ENCODE measurements at places on chromosomes 6 and 20.

DNA sequence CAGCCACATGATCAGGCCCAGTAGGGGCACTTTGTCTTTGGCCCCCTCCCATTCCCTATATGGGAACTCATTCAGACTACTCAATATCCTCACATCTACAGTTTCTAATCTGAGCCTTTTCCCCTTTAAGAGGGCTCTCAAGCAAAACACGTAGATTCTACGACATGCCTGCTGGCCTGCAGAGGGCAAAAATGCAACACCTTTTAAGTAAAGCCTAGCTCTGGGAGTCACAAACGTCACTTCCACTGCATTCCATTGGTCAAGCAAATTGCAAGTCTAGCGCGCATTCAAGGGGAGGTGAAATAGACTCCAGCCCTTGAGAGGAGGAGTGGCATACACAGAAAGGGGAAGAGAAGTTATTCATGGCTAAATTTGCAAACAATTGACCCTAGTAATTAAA, 70.6 kb downstream of the CDC40 start:
- no peak for DNase-seq

DNA sequence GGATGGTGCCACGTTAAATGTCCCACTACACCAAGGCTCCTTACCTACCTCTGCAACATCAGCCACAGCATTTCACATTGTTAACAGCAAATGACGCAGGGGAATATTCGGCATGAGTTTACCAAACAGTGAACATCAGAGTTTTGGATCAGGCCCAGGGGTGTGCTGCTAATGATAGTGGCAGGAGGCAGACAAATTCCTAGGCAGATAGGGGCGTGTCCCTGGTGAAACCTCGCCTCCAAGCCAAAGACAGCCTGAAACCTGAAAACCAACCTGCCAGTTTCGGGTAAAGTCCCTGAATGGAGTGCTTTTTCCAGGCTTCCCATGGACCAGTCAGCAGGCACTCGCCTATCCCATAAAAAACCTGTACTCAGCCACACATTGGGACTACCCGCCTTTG, 133.6 kb downstream of the SH3BGRL2 start:
- DNase-seq: no peak

DNA sequence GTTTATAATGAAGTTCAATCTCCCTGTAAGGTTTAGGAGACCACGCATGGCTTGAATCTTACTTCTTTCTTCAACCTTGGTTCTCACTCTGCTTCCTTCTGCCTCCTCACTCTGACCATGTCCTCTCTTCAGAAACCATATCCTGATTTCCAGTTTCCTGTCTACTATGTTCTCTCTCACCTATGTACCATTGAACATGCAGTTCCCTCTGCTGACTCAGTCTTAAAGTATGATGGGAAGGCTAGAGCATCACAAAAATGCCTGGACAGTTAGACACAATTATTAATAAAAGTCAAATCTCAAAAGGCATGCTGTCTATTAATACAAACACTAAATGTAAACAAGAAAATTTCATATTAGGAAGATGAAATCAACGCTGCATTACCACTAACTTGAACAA, 151.6 kb downstream of the PRKN start:
- no peak for DNase-seq

DNA sequence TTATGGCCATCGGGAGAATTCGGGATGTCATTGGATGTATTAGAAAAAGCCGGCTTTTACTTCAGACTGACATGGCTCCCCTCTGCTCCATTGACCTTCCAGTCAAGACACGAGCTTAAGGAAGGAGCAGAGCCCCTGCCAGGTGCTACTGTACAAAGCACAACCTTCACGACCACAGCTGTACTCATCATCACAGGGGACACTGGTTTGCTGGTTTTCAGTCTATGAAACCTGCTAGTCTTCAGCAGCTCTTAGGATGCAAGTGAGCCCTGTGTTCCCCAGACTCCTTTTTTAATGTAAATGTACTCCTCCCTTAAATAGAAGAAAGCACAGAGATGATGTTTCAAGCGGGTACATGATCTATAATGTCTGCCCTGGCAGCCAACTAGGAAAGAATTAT, 1.9 kb upstream of the TRAPPC3L start:
- no peak for DNase-seq

- DNase-seq: no peak
Observed at GRCh38 chr6:144027932-144028587, 20.0 kb upstream of the PLAGL1 start.

- DNase-seq: no peak
Observed at GRCh38 chr6:87837444-87837843, 135.4 kb upstream of the AKIRIN2 start.

- DNase-seq: no peak
Observed at GRCh38 chr20:50582092-50582491, 71.9 kb downstream of the PTPN1 start.

GRCh38 chr20:32332614-32333013, 25.5 kb upstream of the ASXL1 start:
- no peak for DNase-seq

GRCh38 chr20:49561256-49561655, 6.7 kb downstream of the PTGIS start:
- DNase-seq: no peak

DNA sequence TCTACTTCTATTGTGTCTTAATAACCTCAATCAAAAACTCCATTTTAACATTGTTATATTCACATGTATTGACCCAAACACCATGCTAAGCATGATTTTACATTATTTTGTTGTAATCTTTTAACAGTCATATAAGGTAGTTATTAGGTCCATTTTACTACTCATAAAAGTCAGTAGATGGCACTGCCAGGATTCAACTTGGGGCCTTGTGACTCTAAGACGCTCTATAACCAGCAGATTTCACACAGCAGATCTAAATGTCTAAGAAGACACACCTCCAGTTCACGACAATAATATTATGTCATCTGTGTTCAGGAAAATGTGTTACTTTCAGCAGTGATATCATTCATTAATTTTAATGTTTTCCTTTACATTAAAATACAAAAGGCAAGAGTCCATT, 88.0 kb downstream of the FRK start:
- no peak for DNase-seq

DNA sequence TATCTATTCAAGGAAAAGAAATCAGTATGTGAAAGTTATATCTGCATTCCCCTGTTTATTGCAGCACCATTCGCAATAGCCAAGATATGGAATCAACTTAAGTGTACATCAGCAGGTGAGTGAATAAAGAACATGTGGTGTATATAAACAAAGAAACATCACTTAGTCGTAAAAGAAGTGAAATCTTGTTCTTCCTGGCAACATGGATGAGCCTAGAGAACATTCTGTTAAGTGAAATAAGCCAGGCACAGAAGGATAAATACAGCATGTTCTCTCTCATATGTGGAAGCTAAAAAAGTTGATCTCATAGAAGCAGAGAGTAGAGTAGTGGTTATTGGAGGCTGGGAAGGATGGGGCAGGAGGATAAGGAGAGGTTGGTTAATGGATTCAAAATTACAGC, 287.9 kb upstream of the FERMT1 start:
- no peak for DNase-seq

GRCh38 chr6:20463396-20463795, 61.7 kb downstream of the E2F3 start:
- DNase-seq: no peak

- no peak for DNase-seq
Observed at GRCh38 chr6:32068867-32069266, 30.7 kb downstream of the CYP21A2 start.

DNA sequence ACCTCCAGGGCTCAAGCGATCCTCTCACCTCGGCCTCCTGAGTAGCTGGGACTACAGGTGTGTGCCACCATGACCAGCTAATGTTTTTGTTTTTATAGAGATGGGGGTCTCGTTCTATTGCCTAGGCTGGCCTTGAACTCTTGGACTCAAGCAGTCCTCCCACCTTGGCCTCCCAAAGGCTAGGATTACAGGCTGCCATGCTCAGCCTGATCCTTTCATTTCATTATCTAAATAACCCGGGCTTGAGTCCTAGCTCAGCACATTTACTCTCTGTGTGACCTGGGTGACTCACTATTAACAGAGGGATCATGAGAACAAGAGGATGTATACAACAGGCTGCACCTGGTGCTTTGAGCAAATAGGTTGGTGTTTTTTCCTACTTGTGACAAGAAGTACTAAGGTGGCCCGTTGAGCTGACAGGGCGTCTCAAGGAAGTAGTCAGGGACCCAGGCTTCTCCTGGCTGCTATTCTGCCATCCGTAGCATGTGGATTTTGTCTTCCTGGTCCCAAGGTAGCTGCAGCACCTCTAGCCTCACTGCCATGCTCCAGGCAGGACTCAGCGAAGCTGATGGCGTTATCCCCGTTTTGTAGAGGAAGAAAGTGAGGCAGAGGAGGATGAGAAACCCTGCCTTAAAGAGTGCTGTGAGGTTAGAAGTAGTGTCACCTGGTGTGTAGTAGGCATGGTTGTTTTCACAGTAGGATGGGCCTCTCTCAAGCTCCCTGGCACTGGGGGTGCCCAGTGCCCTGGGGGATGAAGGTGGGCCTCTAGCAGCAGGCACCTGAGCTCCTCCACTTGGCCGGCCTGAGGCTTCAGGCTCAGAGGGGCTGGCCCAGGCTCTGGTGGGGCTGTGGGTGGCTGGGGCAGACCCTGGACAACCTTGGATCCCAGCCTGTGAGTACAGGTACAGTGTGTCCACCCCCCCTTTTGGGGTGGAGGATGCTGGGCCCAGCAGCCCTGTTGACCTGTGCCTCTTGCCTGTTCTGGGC, 62.4 kb downstream of the ADNP start:
- peak; percentile 75 for DNase-seq

DNA sequence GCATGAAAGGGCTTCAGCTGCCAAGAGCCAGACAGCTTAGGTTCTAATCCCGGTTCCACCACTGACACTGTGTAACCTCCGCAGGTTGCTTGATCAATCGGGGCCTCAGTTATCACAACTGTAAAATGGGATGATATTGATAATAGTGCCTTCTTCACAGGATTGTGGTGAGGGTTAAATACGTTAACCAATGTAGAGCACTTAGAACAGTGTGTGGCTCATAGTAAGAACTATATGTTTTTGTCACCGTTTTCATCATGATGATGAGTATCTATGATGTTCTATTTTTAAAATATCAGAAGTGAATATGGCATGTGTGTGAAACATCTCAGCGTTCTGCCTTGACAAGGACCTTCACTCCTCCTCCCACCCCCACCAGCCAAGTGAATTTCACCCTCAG, 10.3 kb upstream of the MAPK13 start:
- no peak for DNase-seq

GRCh38 chr6:72466471-72466870, 155.4 kb upstream of the KCNQ5 start:
- DNase-seq: no peak

GRCh38 chr6:96162711-96163120, 146.9 kb downstream of the FUT9 start:
- DNase-seq: no peak

DNA sequence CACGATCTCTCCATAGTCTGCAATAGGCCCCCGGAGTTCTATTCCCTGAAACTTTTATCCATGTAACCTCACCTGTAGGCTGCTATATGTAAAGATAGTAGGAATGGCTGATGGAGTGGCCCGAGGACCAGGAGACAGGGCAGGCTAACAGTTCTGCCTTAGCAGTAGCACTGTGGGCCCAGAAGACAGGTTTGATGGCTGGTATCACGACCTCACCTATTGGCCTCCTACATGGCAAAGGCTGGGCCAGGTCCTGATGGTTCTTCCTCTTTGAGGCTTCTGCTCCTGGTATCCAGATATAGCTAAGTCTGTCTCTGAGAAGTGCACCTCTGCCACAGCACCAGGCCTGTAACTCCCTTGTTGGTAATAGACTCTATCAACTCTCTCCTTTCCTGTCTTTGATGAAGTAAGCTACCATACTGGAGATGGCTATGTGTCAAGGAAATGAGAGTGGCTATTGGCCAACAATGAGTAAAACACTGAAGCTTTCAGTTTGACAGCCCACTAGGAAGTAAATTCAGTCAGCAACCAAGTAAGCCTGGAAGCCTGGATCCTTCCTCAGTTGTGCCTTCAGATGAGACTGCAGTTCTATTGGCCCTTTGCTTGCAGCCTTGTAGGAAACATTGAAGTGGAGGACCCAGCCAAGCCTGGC, 5.7 kb downstream of the SPEF1 start:
- DNase-seq: no peak

DNA sequence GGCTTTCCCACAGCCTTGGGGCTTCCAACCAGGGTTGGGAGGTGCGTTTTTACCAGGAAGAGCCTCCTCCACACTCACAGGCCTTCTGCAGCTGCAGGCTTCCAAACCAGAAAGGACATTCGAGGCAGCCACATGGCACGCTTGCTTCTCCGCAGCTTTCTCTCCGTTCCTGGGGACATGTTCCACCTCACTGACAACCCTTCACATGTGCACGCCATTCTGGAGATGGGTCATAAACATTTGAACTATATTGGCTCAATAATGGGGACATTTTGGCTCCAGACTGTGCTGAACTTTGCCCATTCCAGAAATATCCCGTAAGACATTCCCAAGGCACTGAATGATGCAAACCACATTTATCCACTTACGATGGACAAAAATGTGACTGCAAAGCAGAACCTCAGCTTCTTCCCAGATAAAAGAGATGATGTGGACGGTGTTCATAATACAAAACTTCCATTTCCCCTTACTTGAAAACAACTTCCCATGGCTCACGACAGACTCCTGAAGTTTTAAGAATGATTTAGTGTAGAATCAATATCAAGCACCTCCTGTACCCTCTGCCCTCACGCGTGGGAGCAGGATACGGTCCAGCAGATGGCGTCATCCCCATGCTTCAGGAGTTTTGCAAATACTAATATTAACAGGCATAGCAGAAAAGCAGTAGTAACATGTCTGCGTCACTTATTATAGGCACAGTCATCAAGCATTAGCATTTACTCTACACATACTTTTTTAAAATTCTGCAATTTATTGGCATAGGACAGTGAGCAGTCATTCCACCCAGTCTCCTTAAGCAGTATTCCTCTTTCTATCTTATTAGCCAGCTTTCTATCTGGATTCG, 25.4 kb upstream of the FOXF2 start:
- DNase-seq: no peak

- no peak for DNase-seq
Observed at GRCh38 chr6:14573267-14573666, 455.7 kb downstream of the CD83 start.

GRCh38 chr6:169934699-169935347, 183.4 kb downstream of the ERMARD start:
- no peak for DNase-seq

- no peak for DNase-seq
Observed at GRCh38 chr20:57283860-57284259, 17.4 kb upstream of the BMP7 start.

- no peak for DNase-seq
Observed at GRCh38 chr6:16802071-16802470, 40.8 kb upstream of the ATXN1 start.

DNA sequence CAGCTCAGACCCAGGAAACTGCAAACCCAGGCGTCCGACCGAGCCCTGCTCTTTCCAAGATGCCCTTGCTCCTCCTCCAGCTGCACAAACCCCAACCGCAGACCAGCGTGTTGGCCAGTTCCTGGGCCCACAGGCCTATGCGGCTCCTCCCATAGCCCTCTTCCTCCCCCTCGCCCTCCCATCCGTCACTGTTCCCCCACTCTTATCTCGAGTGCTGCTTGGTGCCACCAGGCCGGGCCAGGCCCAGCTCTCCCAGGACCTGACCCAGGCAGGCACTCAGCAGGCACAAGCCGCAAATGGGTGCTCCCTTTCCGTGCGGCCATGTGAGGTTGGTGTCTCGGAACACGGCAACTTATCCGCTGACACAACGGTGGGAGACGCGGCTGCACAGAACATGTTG, 28.6 kb downstream of the ADRM1 start:
- DNase-seq: no peak

- no peak for DNase-seq
Observed at GRCh38 chr6:110128418-110128817, 51.1 kb downstream of the WASF1 start.

Data from NCI-H146 (cell line).